Lung microvascular endothelial cell (primary cell): ENCODE measurements at places on chromosomes 12 and 14.

- no peak for DNase-seq
Measured at GRCh38 chr14:58145936-58146335, 6.1 kb downstream of the ARMH4 start.

GRCh38 chr14:97441740-97442362 lies 644.7 kb downstream of the VRK1 start:
- no peak for DNase-seq

- DNase-seq, result no peak
Measured at GRCh38 chr12:119052001-119052400, 70.7 kb downstream of the SRRM4 start.

- DNase-seq, result no peak
Measured at GRCh38 chr14:93702946-93703345, 85.3 kb downstream of the PRIMA1 start.

- DNase-seq, result no peak
Measured at GRCh38 chr14:89308232-89308959, 108.6 kb downstream of the FOXN3 start.

DNA sequence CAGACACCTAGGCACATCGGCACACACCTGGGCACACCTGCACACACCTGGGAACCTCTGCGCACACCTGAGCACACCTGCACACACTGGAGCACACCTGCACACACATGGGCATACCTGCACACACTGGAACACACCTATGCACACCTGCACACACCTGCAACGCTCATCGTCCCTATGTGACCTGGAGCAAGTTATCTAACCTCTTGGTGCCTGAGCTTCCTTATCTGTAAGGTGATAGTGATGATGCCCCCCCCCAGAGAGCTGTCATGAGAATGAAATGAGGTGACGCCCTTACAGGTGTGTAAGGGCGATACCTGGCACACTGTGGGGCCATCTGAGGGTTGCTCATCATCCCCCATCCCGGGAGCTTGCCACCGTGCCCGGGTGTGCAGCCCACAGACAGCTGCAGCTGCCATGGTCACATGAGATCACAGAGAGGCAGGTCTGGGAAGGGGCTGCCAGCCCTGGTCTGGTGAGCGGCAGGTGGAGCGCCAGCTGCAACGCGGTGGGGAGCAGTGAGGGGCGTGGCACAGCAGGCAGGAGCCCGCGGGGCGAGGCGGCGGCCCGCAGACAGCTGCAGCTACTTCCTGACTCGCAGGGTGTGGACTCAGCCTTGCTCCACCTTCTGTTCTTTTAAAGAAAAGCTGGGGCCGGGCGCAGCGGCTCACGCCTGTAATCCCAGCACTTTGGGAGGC lies 59.9 kb upstream of the FBRSL1 start:
- no peak for DNase-seq

DNA sequence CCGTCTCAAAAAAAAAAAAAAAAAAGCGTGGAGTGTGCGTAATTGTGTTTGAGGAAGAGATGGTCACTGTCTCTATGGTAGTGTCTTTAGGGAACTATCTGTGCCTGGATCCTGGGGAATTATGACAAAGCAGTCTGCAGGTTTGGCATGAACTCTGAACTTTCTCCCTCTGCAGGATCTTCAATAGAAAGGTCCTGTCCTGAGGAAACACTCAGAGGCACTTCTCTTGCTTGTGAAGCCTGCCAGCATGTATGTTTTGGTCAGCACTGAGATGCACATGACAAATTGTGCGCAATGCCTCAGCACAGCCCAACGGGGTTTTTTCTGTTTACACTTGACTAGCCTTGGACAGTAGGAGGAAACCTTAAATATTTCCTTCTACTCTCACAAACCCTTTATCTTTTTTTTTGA lies 46.6 kb downstream of the ATF7 start:
- no peak for DNase-seq

DNA sequence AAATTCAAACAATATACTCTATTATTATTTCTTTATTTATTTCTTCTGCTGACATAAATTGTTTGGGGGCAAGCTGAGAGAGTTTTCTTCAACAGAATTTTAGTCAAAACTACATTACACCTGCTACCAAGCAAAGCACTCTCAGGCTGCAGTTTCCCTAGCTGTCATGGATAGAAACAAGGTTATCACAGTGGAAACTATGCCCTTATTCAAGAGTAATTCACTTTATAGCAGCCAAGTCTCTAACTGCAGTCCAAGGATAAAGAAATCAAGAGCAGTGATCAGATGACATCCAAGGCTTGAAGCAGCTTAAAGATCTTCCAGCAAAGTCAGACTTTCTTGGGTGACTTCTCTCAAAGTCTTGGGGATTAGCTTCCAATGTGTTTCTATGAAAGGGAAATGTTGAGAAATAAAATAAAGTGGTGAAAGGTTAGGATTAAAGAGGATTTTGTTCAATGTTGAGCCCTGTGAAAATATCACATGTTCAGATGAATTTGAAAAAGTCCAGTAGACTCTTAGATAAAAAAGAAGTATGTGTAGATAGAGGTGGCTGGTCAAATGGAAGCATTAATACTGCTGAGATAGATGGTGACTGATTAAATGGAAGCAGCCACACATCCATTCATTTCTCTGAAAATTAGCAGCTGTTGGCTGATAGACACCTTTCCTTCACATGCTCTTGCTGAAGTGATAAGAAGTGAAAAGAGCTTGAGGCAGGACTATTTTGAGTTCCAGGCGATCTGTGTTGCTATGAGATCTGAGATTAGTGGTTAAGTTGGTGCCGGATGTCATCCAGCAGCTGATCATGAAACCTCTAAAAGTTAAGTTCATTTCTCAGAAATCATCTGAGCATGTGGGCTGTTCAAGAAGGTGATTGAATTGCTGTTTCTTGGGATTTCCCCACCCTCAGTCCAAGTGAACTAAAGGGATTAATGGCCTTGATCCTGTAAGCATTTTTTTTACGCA lies 257.8 kb upstream of the BTG1 start:
- DNase-seq, result no peak
